ENCODE measurements at places on chromosomes 16 and 17. TPM values are rescaled to one million over a fixed set of nuclear protein-coding genes. Genes with fewer than 3 reads are reported as not detected.

The MT3 gene
- total RNA-seq = not detected

The EMC8 gene
- total RNA-seq = 12.4 TPM

The SALL1 gene
- 2.1 TPM for total RNA-seq

The BAIAP3 gene
- total RNA-seq = 1.8 TPM

- no peak overlapping the region for H3K27ac ChIP-seq
- no peaks in the 10 kb centered on the region for H3K27me3 ChIP-seq
- no peaks in the 10 kb centered on the region for H3K4me1 ChIP-seq
- H3K4me3 ChIP-seq = no peak overlapping the region
- no peaks in the 10 kb centered on the region for H3K36me3 ChIP-seq
Observed at GRCh38 chr17:67068999-67069398, 24.6 kb downstream of the CACNG1 start.

- no peaks in the 10 kb centered on the region for H3K36me3 ChIP-seq
- DNase-seq = no peak
- H3K4me3 ChIP-seq = no peak overlapping the region
- H3K27me3 ChIP-seq = no peaks in the 10 kb centered on the region
- no peak overlapping the region for H3K27ac ChIP-seq
Observed at GRCh38 chr16:26721290-26721689, 345.4 kb upstream of the C16orf82 start.
